ENCODE measurements at places on chromosomes 4 and X.

- DNase-seq: no peak
Observed at GRCh38 chr4:19927381-19927780, 324.3 kb upstream of the SLIT2 start.

DNA sequence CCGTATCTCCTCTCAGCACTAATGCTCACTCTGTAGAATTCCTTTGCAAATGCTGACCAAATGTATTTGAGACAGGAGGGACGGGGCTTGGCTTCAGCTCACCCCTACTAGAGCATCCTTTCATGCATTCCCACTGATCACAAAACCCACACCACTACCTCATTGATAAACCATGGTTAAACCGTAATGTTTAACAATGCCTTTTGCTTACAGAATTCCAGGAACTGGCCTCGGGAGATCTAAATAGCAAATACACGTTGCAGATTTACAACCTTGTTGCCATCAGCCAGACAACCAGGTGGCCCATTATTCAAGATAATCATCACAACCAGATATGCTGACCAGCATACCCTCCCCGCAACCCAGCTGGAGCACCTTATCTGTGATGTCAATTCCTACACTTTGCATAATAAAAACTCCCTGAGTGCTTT is 391.9 kb downstream of the KCTD8 start:
- DNase-seq: no peak

DNA sequence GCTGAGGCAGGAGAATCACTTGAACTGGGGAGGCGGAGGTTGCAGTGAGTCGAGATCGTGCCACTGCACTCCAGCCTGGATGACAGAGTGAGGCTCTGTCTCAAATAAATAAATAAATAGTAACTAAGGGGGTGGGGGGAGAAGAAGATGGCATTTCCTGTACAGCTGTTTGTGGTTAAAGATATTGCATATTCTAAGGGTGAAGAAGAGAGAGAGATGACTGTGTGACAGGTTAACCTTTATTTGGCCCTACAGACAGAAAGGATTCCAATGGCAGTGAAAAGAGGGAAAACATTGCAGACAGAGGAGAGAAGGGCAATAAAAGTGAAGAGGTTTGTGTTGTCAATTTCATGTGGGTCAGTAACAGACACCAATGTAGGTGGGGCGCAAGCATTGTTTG is 9.4 kb downstream of the TASL start:
- DNase-seq: no peak

- no peak for DNase-seq
Observed at GRCh38 chr4:41363384-41363981, 106.8 kb downstream of the UCHL1 start.
